ENCODE measurements at places on chromosomes 6 and 20.

GRCh38 chr6:116827561-116828240 lies 1.2 kb downstream of the GPRC6A start:
- DNase-seq: no peak

GRCh38 chr20:35632539-35633115 lies 17.0 kb downstream of the SPAG4 start:
- DNase-seq: no peak

DNA sequence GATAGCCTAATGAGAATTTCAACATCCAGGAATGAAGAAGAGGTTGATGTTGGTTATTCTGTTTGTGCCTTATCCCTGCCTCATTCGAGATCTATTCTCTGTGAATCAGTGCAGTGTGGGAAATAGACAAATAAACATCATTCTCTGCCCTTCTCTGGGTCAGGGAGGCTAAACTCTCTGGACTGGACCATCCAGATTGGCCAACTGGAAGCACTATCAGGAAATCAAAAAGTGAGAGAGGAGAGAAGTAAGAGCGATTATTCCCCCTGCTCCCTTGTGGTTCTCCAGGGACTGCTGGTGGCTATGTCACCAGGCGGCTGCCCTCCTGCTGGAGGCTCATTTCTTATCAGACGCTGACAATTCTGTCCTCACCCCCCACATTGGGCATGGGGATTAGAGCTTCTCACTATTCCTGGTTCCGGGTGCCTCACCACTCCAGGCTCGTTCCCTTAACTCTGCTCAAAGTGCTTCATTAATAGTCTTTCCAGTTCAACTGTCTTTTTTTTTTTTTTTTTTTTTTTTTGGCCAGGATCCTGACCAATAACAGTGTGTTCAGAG lies 201.7 kb upstream of the RREB1 start:
- no peak for DNase-seq

GRCh38 chr6:141783585-141783984 lies 349.1 kb upstream of the GJE1 start:
- DNase-seq: no peak

DNA sequence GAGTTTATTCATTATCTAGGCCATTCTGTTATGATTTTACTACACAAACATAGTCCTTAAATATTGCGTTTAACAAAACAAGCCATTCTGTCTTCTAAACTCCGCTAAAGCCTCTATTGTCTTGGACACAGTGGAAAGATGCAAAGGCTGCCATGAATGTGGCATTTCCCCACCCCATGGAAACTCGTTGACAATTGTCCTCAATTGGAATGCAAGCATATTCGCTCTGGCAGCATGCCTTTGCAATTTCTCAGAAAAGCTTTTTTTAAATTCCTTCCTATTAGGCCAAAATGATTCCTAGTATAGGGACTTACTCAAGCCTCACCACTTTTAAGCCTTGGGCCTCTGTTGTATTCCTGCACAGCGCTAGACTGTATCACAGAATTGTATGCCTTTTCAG lies 22.8 kb downstream of the OR2A4 start:
- no peak for DNase-seq

- no peak for DNase-seq
Measured at GRCh38 chr6:169700296-169700695, 1.5 kb downstream of the WDR27 start.

- DNase-seq: no peak
Measured at GRCh38 chr6:142914937-142915697, 29.9 kb downstream of the HIVEP2 start.

Measured in ELR (cell line).